Amygdala (tissue), 56 donors: ENCODE measurements at places on chromosomes 11 and 22.

GRCh38 chr11:30917859-30918478, 331.8 kb upstream of the MPPED2 start:
- DNase-seq: no peak

GRCh38 chr11:113160808-113161124, 153.6 kb upstream of the TTC12 start:
- no peak for DNase-seq

DNA sequence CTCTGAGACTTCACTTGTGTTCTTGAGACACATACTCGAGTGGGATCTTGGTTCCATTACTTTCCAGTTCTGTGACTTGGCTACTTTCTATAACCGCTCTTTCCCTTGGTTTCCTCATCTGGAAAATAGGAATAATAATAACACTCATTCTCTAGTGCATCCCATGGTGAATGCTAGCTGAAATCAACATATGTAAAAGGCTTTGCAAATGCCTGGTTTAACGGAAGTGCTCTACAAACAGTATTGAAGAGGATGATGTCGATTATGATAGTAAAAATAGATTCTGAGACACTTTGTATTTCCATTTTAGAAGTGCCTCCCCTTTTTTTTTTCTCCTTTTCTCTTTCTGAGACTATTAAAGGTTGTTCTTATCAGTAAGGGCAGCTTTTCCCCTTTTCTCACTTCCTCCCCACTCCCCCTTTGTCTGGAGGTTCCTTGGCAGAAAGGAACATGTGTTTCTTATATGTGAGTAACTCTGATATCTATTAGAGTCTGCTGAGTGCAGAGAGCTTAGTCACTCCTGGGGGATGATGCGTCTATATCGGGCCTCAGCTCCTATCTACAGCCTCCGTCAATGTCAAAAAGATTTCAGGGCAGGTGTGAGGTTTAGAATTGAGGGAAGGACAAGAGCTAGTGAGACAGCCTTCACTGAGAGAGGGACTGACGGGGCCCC, 489.3 kb downstream of the NTM start:
- no peak for DNase-seq

DNA sequence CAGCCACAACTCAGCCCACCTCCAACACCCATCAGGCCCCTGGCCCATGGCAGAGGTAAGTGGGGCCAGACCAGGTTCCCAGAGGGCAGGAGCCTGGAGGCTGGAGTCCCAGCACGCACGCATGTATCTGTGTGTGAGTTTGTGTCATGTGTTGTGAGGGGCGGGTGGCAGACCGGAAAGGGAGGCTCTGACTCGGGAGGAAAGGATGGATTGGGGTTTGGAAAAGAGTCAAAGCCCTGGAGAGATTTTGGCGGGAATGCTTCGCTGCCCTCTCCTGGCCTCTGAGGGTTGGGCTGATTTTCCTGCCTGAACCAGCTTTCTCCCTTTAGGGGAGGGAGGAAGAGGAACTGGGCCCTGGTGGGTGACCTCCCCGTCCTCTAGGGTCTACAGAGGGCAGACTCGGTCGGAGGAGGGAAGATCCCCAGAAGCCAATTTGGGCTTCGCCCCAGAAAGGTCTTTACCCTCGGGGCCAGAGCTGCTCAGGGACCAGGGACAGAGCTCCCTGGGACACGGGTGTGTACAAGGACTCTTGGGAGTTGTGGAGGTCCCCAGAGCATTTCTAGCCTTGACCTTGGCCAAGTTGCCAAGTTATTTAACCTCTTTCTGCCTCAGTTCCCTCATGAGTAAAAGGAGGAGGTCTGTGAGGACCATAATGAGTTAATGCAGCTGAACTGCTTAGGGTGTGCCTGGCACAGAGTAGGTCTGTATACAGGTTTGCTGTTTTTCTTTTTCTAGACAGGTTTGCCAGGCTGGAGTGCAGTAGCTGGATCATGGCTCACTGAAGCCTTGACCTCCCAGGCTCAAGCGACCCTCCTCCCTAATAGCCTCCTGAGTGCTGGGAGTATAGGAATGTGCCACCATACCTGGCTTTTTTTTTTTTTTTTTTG, 6.9 kb downstream of the C11orf68 start:
- no peak for DNase-seq

DNA sequence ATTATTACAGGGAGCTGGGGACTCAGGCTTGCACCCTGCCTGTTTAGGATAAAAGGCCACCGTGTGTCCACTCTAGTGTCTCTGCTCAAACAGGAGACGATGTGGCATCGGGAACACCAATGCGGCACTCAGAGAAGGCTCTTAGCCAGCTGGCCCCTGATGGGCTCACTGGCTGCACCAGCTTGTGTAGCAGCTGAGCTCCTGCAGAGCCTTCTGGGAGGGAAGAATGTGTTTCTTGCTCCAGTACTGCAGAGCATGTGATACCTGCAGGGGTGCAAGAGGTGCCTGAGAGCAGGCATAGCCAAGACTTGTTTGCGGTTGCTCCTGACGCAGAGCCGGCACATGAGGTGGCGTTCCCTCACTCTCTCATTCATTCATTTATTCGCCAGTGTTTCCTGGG, 44.4 kb upstream of the KCNQ1OT1 start:
- DNase-seq: no peak

DNA sequence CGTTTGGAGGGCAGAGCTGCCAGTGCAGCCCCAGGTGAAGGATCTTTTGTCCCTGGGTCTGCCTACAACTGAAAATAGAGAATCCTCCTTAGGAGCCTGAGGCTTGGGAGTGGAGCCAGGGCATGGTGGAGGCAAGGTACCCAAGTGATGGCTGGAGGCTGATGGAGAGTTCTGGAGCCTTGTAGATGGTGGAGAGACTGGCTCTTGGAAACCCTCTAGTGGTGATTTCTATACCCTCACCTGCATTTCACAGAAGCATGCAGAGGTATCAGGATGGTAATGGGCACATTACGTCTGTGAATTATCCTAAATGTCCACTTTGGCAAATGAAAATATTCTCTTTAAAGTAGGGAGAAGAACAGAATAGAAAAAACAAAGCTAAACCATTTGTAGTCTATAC, 44.4 kb downstream of the INSC start:
- DNase-seq: no peak

GRCh38 chr11:95698676-95699557, 90.7 kb downstream of the FAM76B start:
- no peak for DNase-seq

DNA sequence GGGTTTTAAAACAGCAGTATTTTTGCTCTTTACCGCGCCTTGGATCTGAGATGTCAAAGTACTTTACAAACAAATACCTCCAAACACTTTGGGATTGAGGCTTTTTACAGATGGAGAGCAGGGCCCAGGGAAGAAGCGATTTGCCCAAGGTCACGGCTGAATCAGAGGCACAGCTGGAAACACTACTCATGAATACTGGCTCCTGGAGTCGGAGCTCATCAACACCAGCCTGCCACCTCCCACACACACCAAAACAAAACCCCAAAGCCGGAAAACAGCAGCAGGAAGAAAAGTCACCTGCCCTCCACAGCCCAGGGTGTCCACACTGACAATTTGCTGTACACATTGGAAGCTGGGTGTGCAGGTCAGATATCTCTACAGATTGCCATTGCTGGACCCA, 339.4 kb downstream of the CADM1 start:
- no peak for DNase-seq

- DNase-seq: no peak
These were observed 429 bp downstream of the SLC39A13 start for GRCh38 chr11:47408598-47409439.

DNA sequence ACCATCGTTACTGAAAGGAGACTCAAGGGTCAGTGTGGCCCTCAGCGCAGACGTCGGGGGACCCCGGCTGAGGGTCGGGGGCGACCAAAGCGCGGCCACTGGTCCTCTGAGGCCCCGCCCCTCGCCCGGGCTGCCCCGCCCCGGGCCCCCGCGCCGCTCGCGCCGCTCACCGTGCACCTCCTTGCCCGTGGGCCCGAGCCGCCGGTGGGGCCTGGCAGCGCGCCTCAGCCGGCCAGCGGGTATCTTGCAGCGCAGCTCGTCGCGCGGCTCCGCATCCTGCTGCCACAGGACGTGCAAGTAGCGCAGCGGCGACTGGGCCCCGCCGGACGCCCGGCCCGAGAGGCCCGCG, 419 bp downstream of the ANKRD54 start:
- no peak for DNase-seq

DNA sequence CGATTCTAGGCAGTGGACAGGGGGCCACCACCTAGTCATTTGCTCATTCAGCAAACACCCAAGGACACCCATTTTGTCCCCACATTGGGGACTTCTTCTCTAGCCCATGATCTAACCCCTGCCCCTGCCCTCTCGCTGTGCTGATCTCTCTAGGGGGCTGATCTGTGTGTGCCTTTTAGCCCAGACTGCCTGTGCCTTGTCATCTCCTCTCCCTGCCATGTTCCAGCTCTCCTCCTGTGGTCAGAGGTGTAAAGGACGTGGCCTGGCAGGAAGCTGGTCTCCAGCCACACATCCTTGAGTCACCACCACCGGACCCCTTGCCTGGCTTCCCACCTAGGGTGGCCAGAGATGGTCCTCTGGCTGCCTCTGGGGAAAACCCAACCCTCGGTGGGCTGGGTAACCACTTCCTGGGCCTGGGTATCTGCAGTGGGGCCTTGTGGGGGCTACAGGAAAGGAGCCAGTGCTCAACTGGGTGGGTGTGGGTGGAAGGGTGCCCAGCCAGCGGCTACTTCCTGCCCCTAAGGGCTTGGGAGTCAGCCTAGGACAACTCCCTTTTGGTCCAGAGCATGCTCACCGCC, 1.3 kb downstream of the CTSW start:
- DNase-seq: no peak

DNA sequence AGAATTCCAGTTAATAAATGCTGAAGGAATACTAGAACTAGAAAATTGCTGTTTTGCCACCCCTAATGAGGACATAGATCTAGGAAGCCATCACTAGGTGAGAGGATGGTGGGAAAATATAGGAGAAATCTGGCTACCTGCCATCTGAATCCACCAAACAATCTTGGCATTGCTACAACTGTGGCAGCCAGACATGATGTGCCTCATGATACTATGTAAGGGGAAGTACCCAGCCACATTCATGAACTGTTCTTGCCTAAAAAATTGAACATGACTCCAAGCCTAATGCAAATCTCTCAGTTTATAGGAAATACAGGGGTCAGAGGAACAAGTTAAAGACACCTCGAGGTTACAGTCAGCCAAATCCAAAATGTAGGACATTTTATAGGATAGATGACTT, 72.8 kb downstream of the SFI1 start:
- DNase-seq: no peak

- DNase-seq: no peak
These were observed 3.9 kb downstream of the TENM4 start for GRCh38 chr11:79436919-79437277.

GRCh38 chr22:44723801-44724200, 21.8 kb downstream of the PRR5 start:
- DNase-seq: no peak

- DNase-seq: no peak
These were observed 304.2 kb downstream of the DYNC2H1 start for GRCh38 chr11:103413266-103413888.

- no peak for DNase-seq
These were observed 38.1 kb upstream of the LDLRAD3 start for GRCh38 chr11:35905646-35906276.

DNA sequence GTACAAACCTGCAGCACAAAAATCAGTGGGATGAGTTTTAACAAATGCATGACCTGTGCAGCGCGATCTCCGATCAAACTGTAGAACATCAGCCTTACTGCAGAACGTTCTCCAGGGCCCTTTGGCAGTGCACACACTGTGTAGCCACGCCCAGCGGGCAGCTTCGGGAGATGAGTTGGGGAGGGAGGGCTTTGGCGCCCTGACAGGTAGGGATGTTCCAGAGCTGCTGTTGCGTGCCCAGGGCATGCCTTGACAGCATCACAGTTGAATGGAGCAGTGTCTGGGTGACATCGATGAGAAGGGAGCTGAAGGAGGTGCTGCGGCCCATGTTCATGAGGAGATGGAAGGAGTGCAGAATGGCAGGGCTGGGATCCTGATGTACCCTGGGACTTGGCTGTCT, 80.2 kb downstream of the TBC1D22A start:
- DNase-seq: no peak

DNA sequence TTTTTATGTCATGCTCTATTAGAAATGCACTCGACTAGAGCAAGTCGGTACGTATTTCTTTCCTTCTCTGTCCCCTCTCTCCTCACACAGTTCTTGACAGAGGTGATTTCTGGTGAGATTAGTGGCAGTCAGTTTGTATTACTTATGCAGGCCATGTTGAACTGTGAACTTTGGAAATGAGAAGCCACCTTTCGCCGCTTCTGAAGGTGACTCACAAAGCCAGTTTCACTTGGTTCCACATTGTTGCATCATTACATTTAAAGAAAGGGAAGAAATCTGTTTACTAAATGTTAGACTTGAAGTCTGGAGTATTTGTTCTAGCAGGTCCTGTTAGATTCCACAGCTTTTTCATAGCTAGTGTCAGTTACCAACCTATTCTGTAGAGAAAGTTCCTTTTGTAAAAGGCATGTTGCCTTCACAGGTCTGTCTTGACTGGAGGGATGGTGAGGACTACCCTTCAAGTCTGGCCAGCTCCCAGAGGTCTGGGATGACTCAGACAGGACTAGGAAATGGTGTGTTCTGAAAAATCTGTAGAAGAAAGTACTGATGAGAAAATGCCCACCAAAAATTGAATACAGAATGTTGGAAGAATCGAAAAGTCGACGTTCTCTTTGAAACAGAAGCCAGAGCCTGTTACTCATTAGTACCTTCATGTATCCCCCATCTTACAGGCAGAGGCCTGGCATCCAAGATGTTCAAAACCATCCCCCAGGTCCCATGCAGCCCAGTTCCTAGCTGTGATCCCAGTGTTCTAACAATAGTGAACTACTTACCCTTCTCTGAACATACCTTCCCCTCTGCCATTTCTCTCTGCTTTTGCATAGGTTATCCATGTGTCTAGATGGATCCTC, 181.4 kb downstream of the DBX1 start:
- DNase-seq: no peak

DNA sequence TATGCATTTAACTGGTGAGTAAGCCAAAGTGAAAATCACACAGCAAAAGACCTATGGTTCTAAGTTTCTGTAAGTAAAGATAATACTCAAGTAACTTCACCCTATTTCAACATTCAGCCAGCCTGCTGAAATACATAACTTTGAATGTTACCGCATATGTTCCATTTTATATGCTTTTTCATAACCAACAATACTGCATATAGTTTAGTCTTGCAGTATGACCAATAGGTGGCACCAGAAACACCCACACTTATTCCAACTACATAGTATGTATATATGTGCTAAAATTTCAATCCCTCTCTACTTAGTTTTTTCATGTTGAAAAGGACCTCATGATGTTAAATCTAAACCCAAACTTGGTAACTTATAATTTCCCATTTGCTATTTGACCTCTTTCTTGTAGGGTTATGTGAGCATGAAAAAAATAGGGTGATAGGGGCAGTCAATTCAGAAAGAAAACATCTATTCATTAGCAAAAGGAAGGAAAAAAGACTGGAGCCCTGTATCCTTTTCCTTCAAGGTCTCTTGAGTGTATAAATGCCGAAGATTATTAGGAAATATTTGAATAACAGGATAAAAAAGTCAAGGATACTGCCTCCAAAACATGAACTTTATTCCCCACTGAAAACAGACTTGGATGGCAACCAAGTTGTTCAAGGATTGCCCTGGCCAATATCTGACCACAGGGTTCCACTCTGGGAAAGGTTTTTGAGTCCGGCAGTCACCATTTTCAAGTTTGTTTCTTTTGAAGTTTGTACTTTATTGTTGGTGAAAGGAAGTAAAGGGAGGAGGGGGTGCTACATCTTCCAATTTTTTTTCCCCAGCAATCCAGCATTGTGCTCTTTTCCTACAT, 23.8 kb upstream of the FZD4 start:
- DNase-seq: no peak
